ENCODE measurements at places on chromosomes 12 and 14.

DNA sequence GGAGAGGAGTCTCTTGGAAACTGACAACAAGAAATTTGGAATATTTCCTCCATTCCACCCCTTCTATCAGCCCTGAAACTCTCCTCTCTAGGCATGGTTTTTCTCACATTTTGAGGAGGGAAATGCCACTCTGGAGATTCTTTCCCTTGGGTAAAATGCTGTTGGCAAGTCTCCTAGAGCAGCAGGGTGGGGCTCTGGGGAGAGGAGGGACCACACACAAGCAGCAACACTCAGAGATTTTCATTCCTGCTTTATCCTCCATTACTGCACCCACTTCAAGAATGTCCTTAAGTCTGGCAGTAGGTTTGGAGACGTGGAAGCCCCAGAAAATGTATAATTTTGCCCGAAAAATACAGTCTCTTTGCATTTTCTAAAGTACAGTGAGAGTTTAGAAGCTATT, 130.8 kb upstream of the FLRT2 start:
- DNase-seq = no peak

- no peak for DNase-seq
Measured at GRCh38 chr12:123071099-123071800, 79.6 kb downstream of the PITPNM2 start.

GRCh38 chr12:90076851-90077319, 368.2 kb upstream of the ATP2B1 start:
- DNase-seq = no peak

DNA sequence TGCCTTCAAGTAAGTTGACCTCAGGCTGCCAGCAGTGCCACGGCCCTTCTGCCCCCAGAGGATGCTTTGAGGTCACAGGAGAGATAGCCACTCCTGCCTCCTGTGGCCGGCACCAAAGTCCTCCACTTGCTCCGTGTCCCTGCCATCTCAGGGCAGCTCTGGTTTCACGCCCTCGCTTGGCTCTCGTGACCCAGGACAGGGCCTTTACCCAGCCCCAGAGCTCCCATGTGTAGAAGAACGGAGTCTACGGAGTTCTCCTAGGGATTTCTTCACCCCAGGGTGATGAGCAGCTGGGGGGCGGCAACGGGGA, 178.1 kb downstream of the ADGRD1 start:
- no peak for DNase-seq

GRCh38 chr14:99724196-99724891, 40.2 kb downstream of the CYP46A1 start:
- DNase-seq = peak; percentile 18

DNA sequence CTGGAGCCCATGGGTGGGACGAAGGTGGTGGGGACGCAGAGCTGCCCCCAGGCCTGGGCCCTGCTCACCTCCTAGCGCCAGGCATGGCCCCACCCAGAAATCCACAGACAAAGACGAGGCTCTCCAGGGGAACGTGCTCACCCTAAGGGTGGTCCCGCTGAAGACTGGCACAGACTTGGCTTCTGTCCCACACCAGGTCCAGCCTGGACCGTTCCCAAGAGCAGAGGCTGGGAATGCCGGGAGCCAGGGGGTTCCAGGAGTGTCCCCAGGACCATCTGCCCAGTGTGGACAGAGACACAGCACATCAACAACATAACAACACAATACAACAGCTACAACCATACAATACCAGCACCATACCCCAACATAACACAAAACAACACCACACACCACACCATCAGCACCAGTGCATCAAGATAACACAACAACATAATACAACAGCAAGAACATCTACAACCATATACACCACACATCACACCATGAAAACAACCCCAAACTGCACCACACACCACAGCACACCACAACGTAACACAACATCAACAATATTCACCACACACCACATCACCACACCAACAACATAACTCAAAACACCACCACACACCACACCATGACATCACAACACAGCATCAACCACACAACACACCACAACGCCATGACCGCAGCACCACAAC, 329.6 kb downstream of the ADGRD1 start:
- DNase-seq = no peak

DNA sequence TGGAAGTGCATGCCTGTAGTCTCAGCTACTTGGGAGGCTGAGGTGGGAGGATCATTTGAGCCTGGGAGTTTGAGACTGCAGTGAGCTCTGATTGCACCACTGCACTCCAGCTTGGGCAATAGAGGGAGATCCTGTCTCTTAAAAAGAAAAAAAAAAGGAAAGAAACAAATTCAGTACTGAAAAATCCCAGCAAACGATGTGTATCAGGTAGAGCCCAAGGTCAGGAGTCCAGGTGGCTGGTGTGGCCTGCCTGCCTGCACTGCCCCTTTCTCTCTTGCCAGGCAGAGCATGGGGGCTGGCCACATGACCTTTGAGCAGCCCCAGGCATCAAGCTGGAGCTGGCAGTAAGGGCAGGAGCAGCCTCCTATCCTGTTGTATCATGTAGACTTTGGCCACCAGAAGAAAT, 31.8 kb downstream of the ELK3 start:
- no peak for DNase-seq

DNA sequence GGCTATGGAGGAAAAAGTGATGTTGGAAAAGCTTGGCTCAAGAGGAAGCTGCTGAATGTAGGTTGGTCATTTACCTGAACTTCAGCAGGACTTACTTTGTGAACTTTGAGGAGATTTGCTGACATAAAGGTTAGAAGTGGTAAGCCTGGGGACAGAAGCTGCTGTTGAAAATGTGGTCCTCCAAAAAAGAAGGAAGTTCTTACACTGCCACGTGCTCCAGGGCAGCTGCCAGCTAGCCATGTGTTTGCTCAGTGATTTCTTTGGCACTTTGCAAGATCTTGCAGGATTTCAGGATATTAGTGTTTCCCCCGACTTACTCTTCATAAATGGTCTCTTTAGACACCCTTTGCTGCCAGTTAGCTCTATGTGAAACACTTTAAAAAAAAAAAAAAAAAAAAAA, 14.8 kb upstream of the DYRK2 start:
- no peak for DNase-seq

DNA sequence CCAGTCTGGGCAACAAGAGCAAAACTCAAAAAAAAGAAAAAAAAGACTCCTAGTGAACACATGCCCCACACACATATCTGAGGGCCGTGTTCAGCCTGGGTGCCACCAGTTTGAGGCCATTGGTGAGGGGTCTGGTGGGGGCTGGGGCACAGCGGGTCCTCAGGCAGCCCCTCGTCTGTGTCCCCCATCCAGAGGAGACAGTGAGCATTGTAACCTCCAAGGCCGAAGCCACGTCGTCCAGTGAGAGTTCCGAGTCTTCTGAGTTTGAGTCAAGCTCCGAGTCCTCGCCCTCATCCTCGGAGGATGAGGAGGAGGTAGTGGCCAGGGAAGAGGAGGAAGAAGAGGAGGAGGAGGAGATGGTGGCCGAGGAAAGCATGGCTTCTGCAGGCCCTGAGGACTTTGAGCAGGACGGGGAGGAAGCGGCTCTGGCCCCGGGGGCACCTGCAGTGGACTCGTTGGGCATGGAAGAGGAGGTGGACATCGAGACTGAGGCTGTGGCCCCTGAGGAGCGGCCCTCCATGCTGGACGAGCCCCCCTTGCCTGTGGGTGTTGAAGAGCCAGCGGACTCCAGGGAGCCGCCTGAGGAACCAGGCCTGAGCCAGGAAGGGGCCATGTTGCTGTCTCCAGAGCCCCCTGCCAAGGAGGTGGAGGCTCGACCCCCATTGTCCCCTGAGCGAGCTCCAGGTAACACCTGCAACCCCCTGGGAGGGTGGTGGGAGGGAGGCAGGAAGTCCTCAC, 15.6 kb downstream of the SETD1B start:
- DNase-seq = no peak

DNA sequence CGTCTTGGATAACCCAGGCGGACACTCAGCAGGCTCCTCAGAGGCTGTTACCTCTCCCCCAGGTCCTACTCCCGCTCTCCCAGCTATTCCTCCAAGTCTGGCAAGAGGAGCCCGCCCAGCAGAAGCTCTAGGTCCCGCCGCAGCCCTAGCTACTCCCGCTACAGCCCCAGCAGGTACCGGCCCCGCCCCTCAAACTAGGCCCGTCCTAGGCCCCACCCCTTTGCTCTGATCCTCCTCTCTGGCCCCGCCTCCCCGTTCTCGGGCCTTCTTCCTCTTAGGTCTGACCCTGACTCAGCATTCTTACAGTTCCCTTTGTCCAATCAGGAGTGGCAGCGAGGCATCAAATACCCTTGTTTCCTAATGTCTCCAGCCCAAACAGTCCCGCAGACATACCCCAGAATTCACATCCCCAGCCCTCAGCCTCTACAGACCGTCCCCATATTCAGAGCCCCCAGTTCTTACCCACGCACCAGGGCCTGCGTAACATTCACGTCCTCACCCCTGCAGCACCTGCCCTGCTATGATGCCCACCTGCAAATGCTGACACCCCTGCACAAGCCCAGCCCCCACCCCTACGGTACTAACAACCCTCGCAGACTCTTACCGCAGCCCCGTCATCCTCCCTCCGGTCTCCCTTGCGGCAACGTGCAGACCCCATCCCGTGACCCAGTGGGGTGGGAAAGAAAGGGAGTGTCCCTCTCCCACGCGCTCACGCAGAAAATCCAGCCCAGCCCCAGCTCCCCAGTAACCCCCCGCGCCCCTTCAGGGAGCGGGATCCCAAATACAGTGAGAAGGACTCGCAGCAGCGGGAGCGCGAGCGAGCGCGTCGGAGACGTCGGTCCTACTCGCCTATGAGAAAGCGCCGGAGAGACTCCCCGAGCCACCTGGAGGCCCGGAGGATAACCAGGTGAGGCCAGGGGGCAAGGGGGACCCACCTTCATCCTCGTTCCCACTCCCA, 25.0 kb upstream of the HSPB8 start:
- peak; percentile 66 for DNase-seq

DNA sequence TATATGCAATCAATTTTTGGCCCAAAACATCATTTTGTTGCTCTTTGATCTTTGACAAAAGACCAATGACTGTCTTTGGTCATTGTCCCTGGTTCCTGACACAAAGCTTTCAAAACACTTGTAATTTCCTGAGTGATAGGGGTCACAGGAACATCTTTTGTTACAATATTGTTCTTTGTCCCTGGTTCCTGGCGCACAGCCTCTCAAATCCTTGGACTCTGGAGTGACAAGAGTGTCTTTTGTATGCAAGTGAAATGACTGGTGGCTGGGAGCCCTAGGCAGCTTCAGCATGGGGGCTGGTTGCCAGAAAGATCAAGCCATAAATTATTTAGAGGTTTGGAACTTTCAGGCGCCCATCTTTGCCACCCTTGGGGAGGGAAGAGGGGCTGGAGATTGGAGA, 53.9 kb downstream of the DNAH10 start:
- no peak for DNase-seq

DNA sequence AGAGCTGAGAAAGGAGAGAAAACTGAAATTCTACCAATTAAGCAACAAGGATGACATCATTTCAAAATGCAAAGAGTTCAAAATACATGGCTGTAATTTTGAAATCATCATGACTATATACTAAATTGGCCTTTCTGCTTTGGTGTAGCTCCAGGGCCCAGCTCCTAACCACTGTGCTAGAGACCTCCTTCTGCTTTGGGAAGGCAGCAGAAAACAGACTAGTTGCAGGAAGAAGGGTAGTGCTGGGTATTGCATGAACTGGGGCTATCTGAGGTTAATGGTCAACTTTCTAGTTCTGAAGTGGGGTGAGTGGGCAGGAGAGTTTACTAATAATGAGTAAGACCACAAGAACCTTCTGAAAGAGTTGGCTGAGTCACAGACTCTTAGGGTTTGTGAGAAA, 66.2 kb downstream of the PTGER2 start:
- no peak for DNase-seq

DNA sequence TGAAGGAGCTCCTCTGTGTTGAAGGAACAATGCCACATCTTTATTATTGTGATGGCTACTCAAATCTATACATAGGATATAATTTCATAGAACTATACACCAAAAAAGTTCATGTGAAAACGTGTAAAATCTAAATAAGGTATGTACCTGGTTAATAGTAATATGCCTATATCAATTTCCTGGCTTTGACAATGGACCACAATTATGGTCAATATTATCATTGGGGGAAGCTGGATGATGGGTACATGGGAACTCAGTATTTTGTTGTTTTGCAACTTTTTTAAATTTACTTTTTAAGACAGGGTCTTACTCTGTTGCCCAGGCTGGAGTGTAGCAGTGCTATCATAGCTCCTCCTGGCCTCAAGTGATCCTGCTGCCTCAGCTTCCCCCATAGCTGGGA, 270.7 kb downstream of the TMEM132C start:
- no peak for DNase-seq

DNA sequence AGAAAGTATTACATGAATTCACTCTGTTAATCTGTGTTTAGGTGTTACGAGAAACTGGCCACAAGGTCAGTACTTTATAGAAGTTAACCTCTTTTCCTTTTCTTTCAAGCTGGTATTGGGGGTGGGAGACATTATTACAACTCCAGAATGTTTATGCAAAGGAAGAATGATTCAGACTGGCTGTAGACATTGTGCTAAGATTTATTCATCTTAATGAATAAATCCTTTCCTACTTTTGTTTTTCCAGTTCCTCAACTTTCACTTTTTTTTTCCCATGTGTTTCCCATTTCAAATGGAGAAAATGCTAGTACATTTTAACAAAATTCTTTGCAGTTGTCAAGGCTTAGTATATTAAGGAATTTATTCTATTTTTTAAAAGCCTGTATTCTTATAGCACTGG, 1.3 kb downstream of the OTOGL start:
- DNase-seq = no peak
